Activated gamma-delta T cell (primary cell): ENCODE measurements at places on chromosomes 2 and 18.

DNA sequence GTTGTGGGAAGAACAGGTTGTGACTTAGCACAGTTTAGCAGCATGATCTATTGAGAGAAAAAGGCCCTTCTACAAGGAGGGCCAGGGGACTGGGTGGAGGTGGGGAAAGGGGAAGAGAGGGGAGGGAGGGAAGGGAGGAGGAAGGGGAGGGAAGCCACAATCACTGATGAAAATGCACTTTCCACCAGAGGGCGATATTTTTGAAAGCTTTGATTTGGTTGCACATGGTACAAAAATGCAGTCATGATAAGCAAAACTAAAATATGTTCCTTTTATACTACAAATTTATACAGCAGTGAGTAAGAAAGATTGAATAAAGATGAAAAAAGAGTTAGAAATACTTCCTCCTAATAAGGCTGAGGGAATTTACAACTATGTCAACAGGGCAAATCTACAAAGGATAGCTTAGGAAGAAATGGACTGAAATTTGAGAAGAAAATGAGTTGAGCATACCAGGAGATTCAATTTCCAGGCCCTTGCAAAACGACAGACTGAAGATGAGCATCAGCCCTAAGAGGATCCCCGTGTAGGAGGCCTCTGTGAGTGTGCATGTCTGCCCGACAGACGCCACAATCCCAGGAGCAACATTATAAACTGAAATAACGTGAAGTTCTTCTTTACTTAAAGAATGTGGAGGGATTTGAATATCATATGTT is 17.2 kb downstream of the SH3YL1 start:
- DNase-seq: no peak

DNA sequence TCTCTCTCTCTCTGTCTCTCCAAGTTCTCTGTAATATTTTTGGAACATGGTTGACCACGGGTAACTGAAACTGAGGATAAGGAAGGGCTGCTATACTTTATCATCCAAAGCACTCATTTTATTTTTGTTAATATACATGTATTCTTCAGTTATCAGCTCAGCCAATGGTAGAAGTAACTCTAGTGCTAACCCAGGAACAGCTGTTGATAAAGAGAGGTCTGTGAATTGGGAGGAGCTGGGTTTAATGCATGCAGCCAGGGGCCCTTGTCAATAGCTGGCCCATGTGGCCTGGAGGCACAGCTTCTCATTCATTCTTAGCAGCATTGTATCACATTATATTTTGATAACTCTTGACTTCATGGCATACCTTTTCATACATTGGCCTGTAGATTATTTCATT is 401.6 kb downstream of the EPHA4 start:
- no peak for DNase-seq

DNA sequence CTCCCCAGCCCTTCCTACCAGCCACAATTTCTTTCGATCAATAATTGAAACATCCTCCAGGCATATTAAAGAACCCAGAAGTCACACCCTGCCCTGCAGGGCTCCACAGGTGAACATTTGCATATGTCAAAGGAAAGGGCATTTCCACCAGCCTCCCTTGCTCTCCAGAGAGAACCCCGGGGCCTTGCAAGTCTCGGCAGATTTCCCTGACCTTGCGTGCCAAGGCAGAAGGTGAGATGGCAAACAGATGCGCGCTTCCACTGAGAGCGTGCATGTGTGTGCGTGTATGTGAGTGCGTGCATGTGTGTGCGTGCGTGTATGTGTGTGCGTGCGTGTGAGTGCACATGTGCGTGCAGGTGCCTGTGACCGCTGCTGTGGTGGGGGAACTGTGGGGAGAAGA is 120.3 kb downstream of the INO80D start:
- DNase-seq: no peak

DNA sequence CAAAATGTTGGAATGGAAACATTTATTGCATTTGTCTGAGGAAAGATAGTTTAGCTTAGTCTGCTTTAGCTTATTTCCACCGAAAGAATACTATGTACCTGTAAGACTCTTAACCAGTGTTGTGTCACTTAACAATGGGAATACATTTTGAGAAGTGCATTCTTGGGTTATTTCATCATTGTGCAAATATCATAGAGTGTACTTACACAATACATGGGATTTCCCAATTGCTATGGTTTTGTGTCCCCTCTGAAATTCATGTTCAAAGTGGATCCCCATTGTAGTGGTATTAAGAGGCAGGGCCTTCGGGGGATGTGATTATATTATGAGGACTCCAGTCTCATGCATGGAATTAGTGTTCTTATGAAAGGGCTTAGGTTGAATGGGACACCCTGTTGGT is 249.4 kb upstream of the UBE2E3 start:
- no peak for DNase-seq

- DNase-seq: no peak
Measured at GRCh38 chr2:10531874-10532637, 83.9 kb upstream of the ODC1 start.

- no peak for DNase-seq
Measured at GRCh38 chr18:75745147-75745546, 317.6 kb upstream of the SMIM21 start.

- DNase-seq: no peak
Measured at GRCh38 chr2:151189125-151189524, 72.5 kb downstream of the RBM43 start.

GRCh38 chr2:161177969-161178368 is 17.7 kb downstream of the TANK start:
- no peak for DNase-seq

DNA sequence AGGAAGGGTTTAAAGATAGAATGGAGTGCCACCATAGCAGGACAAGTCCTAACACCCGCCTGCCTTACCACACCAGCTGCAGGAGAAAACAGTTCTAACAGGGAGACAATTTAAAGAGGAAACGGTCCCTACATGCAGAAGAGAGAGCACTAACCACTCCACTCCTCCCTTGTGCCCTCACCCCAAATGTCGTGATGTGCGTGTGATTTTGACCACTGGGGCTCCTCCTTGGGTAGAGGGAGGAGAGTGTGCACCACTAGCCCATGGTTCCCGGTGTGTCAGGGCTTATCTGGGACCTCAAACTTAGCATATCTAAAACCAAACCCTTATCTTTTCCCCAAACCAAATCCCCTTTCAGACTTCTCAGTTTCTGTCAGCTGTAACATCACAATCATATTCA is 105.5 kb upstream of the CCDC68 start:
- no peak for DNase-seq

DNA sequence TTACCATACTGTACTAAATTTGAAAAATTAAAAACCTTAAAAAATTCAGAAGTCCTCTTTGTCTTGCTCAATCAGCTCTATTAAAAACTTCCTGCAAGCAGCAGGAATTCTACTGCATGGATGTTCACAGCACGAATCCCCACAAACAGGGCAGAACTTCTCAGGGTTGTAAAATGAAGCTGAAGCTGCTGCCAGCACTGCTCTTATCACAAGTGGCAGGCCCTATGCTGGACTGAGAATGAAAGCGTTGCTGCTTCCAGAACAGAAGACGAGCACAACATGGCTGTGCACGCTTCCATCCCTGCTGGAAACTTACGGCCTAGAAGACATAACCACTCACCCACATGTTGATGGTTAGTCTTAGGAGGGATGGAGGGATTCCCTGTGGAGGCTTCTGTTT is 134.0 kb downstream of the RAB3GAP1 start:
- DNase-seq: no peak

- no peak for DNase-seq
Measured at GRCh38 chr2:188199716-188200128, 92.0 kb upstream of the GULP1 start.

DNA sequence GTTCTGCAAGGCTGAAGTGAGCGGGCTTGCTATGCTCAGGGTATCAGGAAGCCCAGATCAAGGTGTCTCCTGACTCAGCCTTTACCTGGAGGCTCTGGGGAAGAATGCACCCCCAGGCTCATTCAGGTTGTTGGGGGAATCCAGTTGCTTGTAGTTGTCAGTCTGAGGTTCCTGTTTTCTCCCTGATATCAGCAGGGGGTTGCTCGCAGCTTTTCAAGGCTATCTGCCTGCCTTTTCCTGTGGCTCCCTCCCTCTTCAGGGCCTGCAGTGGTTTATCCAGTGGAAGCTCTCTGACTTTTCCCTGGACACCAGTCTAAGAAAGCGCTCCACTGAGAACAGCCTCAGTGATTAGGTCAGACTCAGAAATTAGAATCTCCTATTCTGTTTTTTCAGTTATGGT is 116.6 kb downstream of the PTPRM start:
- no peak for DNase-seq

GRCh38 chr2:164538240-164538866 is 82.9 kb downstream of the GRB14 start:
- DNase-seq: no peak

DNA sequence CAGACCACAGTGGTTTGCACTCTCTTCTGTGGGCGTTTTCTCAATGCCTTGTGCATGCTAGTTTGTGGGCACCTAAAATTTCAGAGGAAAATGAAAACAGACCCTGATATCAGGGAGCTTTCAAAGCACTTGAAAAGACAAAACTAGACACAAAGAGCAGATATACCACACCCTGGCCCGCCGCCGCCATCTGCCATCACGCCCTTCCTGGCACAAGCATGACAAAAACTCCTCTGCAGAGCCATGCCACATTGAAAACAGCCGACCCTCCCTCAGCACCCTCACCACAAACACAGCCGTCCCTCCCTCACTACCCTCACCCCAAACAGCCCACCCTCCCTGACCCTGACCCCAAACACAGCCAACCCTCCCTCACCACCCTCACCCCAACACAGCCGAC is 84.8 kb upstream of the RAB6C start:
- DNase-seq: no peak

- DNase-seq: no peak
Measured at GRCh38 chr2:241364781-241365180, 8.7 kb downstream of the FARP2 start.

- DNase-seq: no peak
Measured at GRCh38 chr2:53646788-53647187, 120.8 kb upstream of the CHAC2 start.

- DNase-seq: no peak
Measured at GRCh38 chr2:233303252-233303651, 4.4 kb upstream of the SAG start.
